NCI-H524 treated with DMSO at 0.1 percent for 48 hours (cell line): ENCODE measurements at places on chromosomes 11 and 22.

DNA sequence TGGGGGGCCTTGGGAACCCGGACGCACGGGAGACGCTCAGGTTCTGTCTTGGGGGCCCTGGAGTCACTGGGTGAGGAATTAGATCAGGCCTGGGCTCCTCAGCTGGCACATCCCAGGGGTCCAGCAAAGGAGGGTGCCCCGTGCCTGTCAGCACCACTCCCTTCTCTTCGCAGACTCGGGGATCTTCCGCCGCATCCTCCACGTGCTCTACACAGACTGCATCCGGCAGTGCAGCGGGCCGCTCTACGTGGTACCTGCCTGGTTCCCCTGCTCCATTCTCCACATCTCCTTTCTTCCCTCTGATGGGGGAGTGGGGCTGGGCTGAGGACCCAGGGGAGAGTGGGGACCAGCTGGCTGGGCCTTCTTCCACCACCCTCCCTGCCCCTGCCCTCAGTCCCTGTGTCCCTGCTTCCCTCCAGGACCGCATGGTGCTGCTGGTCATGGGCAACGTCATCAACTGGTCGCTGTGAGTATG, 6.7 kb upstream of the TAGLN start:
- no peak for DNase-seq

- DNase-seq: no peak
These were observed 122.7 kb downstream of the GRIA4 start for GRCh38 chr11:105732611-105733010.

DNA sequence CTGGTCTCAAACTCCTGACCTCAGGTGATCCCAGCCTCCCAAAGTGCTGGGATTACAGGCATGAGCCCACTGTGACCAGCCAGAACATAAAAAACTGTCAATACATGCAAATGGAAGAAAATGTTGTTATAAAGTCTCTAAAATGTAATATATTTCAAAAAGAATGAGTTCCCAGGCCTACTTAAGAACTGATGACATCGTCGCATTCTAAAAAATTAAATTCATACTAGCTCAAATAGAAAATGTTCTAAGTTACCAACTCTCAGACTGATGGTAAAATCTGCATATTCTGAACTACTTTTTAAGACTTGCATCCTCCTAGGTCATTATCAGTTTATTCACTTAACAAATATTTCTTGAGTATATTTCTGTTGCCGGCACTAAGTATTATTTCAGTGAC, 163.3 kb downstream of the CADM1 start:
- no peak for DNase-seq

- no peak for DNase-seq
These were observed 804.4 kb downstream of the BRD1 start for GRCh38 chr22:49023161-49023878.

- no peak for DNase-seq
These were observed 37.2 kb upstream of the IGSF9B start for GRCh38 chr11:133993921-133994320.
